ENCODE measurements at places on chromosomes 4 and X. TPM values are rescaled to one million over a fixed set of nuclear protein-coding genes. Genes with fewer than 3 reads are reported as not detected.

SMR3B gene
- total RNA-seq = not detected

PDE6B gene
- 5.5 TPM for total RNA-seq

PDZD4 gene
- 8.5 TPM for total RNA-seq

SGCB gene
- total RNA-seq = 23.3 TPM

TCEAL2 gene
- total RNA-seq = 1.9 TPM

GAGE12F gene
- not detected for total RNA-seq

STK32B gene
- 1.3 TPM for total RNA-seq

CLCN4 gene
- 13.8 TPM for total RNA-seq

SLC16A2 gene
- total RNA-seq = 7.2 TPM

SYN1 gene
- 0.44 TPM for total RNA-seq

BEX2 gene
- 14.3 TPM for total RNA-seq

CCKAR gene
- not detected for total RNA-seq

RAB39B gene
- total RNA-seq = 0.95 TPM

DNA sequence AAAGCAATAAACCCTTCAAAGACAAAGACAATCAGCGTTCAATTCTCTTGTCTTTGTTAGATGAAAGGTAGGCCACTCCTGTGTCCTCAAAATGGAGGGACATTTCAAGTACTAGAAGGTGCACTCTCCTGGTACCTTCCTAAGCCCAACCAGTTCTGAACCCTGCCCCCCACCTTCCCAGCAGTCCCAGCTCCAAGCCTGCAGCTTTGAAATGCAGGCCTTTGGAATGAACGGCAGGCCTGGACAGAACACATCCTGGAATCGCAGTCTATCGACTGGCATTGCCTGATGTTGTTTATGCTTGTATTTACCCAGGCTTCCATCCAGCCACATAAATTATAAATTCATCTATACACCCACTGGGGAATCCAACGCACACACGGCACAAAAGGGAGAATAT lies 47.4 kb downstream of the RASGEF1B start:
- H3K4me1 ChIP-seq = peaks cover 4% of the 10 kb centered on the region
- peaks cover 37% of the 10 kb centered on the region for H3K36me3 ChIP-seq
- H3K27me3 ChIP-seq = no peaks in the 10 kb centered on the region
- no peak overlapping the region for H3K27ac ChIP-seq
- DNase-seq = no peak

- H3K27ac ChIP-seq = no peak overlapping the region
- H3K27me3 ChIP-seq = no peaks in the 10 kb centered on the region
- no peak for DNase-seq
Observed at GRCh38 chr4:149164282-149164681, 651.4 kb downstream of the IQCM start.

DNA sequence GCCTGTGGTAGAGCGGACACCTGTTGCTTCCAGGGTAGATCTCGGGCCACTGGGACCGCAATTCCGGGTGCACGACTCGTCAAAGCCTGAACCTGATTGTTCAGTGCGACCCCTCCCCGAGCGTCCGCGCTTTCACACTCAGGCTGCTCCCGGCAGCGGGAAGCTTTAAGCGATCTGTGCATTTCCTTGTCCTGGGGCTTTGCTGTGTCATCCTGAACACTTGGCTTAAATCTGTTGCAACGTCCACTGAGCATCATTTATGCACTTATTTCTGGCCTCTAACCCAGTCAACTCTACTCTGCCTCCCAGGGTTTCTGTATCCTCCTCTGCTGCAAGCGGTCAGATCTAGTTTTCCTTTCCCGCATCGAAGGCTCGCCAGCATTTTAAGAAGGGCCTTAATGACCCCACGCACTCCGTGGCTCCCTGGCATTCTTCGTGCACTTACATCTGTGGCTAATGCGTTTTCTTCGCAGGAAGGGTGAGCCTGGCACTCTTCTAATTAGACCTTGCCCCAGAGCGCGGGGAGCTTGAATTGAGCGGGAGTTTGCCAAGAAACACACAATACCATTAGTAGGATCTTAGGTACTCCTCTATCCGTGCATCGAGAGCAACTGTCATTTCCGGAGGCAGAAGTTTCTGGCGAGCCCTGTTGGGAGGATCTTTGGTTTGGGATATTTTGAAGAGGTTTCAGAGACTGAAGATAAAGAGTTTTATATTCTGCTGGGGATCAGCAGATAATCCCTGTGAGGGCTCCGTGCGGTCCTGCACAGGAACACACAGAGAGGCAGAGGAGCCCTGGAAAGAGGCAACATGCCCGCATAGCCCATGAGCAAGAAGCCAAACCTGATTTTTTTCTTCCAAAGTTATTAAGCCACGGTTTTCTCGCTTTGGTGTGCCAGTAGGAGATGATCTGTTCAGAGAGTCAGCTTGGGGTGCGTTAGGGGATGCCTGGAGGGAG lies 654 bp upstream of the DDIT4L start:
- H3K4me1 ChIP-seq = peaks cover 5% of the 10 kb centered on the region
- H3K27ac ChIP-seq = no peak overlapping the region
- no peak for DNase-seq
- peak overlapping the region; percentile 68 for H3K4me3 ChIP-seq
- no peaks in the 10 kb centered on the region for H3K36me3 ChIP-seq

GRCh38 chr4:106344647-106344970 lies 24.0 kb downstream of the GIMD1 start:
- no peak for DNase-seq
- peaks cover 34% of the 10 kb centered on the region for H3K36me3 ChIP-seq
- H3K4me3 ChIP-seq = no peak overlapping the region
- no peak overlapping the region for H3K27ac ChIP-seq
- H3K4me1 ChIP-seq = no peaks in the 10 kb centered on the region
- H3K27me3 ChIP-seq = no peaks in the 10 kb centered on the region

GRCh38 chrX:150531467-150531866 lies 37.0 kb upstream of the MTM1 start:
- no peaks in the 10 kb centered on the region for H3K4me1 ChIP-seq
- DNase-seq = no peak
- no peak overlapping the region for H3K27ac ChIP-seq
- H3K36me3 ChIP-seq = no peaks in the 10 kb centered on the region
- H3K4me3 ChIP-seq = no peak overlapping the region

DNA sequence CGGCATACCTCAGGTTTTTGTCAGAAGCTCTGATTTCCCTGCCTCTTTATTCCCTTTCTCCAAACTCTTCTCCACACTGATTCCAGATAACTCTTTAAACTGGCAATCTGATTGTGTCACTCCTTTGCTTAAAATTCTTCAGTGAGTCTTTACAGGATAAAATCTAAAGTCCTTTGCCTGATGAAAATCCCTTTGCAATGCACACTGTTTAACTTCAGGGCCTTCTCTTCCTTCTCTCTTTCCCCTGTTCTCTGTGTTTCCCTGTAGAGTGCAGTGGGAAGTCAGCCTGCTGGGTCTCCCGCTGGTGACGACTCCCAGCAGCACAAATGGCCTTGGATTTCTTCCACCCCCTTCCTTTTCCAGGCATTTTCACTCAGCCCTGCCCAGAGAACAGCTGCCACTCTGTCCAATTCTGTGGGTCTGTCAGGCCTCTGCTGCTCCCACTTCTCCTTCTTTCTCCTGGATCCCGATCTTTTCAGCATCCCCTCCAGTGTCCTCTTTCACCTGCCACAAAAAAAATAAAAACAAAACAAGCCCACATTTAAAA lies 189.9 kb upstream of the NWD2 start:
- no peaks in the 10 kb centered on the region for H3K36me3 ChIP-seq
- H3K27me3 ChIP-seq = no peaks in the 10 kb centered on the region
- H3K27ac ChIP-seq = no peak overlapping the region
- no peak for DNase-seq
- H3K4me1 ChIP-seq = no peaks in the 10 kb centered on the region

DNA sequence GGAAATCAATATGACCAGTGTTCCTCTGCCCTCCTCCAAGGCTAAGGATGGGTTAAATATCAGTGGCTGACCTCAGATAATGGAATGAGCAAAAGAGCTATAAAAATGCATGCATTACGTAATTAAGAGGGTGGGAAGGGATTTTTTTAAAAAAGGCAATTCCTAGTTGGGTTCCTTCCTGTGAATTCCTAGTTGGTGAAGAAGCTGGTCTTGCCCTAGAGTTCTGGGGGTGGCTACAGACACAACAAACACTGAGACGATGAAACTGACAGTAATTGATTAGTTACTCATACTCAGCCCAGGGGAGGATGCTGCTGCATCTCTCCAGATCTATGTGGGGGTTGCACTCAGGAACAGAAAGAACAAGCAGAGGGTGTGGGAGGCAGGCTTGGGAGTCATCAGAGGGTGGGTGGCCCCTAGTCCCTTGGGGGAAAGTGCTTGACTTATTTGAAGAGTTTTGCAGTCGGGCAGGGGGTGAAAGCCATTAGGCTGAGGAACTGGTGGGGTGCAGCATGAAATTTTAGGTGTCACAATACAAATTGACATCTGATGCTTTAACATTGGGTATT lies 662.0 kb upstream of the FRG1 start:
- no peak overlapping the region for H3K27ac ChIP-seq
- no peaks in the 10 kb centered on the region for H3K36me3 ChIP-seq
- DNase-seq = no peak
- no peaks in the 10 kb centered on the region for H3K27me3 ChIP-seq
- H3K4me1 ChIP-seq = no peaks in the 10 kb centered on the region
- H3K4me3 ChIP-seq = no peak overlapping the region
